ENCODE measurements at places on chromosomes 7 and 10. TPM values are rescaled to one million over a fixed set of nuclear protein-coding genes. Genes with fewer than 3 reads are reported as not detected.

The MARVELD1 gene
- 30.4 TPM for total RNA-seq

The TRIM50 gene
- not detected for total RNA-seq

The SLC26A3 gene
- not detected for total RNA-seq

The PNLIPRP2 gene
- not detected for total RNA-seq

The BTRC gene
- total RNA-seq = 42.5 TPM

The MRLN gene
- 16.0 TPM for total RNA-seq

The TMEM139 gene
- total RNA-seq = 2.5 TPM

The SKIDA1 gene
- total RNA-seq = 1.8 TPM

The IL2RA gene
- total RNA-seq = not detected

The POM121L12 gene
- not detected for total RNA-seq

The PPP1R17 gene
- not detected for total RNA-seq

The CNTNAP2 gene
- 0.05 TPM for total RNA-seq

The EN2 gene
- 0.81 TPM for total RNA-seq

The SPDYE8 gene
- not detected for total RNA-seq

The PGAM2 gene
- not detected for total RNA-seq

The CYP2C18 gene
- total RNA-seq = not detected

The C10orf105 gene
- not detected for total RNA-seq

The EMX2 gene
- 2.6 TPM for total RNA-seq

The TSPAN14 gene
- 40.4 TPM for total RNA-seq

The ANXA8 gene
- total RNA-seq = not detected

The FGFBP3 gene
- total RNA-seq = 0.53 TPM

The PAPSS2 gene
- total RNA-seq = 1.4 TPM

The KLF14 gene
- total RNA-seq = 1.6 TPM

The CAV1 gene
- 23.7 TPM for total RNA-seq

The BTBD16 gene
- not detected for total RNA-seq

The TLX1 gene
- total RNA-seq = not detected

The SHH gene
- not detected for total RNA-seq

The VPS41 gene
- total RNA-seq = 37.4 TPM

The RELN gene
- total RNA-seq = 59.0 TPM

The EDRF1 gene
- 38.1 TPM for total RNA-seq

The DNAJC12 gene
- total RNA-seq = 11.7 TPM

The ANKRD30A gene
- total RNA-seq = not detected

The IFIT1 gene
- 0.36 TPM for total RNA-seq

The TMEM236 gene
- not detected for total RNA-seq

The ZNF117 gene
- 9.8 TPM for total RNA-seq

The SFRP4 gene
- total RNA-seq = 5.6 TPM

The SLC39A12 gene
- not detected for total RNA-seq

The PHKG1 gene
- total RNA-seq = 1.4 TPM

The GALNT17 gene
- not detected for total RNA-seq

The DRGX gene
- total RNA-seq = 17.8 TPM

The ATOH7 gene
- total RNA-seq = not detected

The MSANTD7 gene
- 25.1 TPM for total RNA-seq

The GHRHR gene
- not detected for total RNA-seq

Measured in SJCRH30 (cell line).